ENCODE measurements at places on chromosomes 5 and 9.

- no peak for DNase-seq
These were observed 107.0 kb downstream of the MELK start for GRCh38 chr9:36679710-36680109.

- DNase-seq, result no peak
These were observed 593.5 kb downstream of the CETN3 start for GRCh38 chr5:89816038-89816437.

DNA sequence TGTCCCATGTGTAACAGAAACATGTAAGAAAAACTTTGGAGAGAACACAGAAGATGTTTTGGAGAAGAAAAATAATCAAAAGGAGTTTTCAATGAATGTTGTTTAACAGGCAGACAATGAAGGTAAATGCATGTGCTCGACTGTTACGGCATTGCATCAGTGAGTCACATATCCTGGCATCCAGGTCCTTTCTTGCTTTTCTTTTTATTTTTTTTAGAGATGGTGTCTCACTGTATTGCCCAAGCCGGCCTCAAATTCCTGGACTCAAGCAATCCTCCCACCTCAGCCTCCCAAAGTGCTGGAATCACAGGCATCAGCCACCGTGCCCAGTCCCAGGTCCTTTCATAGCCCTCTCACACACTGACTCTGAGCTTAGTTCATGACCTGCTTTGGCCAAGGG is 181.8 kb downstream of the DTWD2 start:
- DNase-seq, result no peak

- no peak for DNase-seq
These were observed 116.1 kb upstream of the TNC start for GRCh38 chr9:115234094-115234493.

DNA sequence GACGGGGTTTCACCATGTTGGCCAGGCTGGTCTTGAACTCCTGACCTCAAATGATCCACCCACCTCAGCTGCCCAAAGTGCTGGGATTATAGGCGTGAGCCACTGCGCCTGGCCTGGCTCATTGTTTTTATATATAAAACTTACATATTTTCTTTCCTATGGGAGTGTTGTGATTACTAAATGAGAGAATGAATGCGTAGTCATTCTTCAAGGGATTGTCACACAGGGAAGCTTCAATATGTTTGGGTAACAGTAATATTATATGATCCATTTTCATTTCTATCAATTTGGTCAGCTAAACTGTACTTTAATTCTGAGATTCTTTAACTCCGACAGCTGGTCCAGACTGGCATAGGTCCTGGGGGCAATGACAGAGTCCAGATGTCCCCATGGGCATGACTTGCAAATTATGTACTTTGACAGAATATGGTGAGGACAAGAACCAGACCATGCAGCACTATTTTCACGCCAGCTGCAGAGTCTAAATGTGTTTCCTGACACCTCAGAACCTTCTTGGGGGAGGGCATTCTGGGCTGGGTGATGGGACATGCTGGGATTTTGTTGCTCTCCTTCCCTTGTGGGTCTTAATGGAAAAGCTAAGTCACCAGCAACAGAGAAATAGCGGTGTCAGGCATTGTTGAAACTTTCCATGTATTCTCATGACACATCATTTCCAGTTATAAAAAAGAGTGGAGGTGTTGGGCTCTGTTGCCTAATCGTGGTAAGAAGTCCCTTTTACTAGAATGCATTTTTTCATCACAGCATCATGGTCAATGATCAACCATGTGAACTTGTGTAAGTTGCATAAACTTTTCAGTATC is 40.9 kb upstream of the TNC start:
- DNase-seq, result no peak

All from effector CD8-positive, alpha-beta T cell (primary cell).